RPMI8226 (cell line): ENCODE measurements at places on chromosomes 1 and 21.

GRCh38 chr1:21903638-21904453 lies 33.3 kb downstream of the HSPG2 start:
- peak; percentile 40 for DNase-seq

GRCh38 chr1:83799594-83799993 lies 199.3 kb downstream of the TTLL7 start:
- DNase-seq = no peak

DNA sequence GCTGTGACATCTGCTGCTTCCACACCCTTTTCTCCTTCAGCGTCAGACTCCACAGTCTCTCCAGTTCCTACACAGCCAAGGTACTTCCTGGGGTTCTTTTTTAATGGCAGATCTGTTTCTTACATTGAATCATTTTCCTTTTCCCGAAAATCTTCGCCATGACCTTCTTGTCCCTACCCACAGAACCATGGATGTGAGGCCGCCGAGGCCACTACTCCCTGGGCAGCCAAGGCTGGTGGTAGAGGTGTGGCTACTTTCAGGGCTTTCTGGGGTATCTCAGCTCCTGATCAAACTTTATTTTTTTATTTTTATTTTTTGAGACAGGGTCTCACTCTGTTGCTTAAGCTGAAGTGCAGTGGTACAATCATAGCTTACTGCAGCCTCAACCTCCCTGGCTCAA lies 9.5 kb upstream of the LIN9 start:
- no peak for DNase-seq

GRCh38 chr1:94481473-94481933 lies 60.1 kb downstream of the F3 start:
- peak; percentile 39 for DNase-seq

DNA sequence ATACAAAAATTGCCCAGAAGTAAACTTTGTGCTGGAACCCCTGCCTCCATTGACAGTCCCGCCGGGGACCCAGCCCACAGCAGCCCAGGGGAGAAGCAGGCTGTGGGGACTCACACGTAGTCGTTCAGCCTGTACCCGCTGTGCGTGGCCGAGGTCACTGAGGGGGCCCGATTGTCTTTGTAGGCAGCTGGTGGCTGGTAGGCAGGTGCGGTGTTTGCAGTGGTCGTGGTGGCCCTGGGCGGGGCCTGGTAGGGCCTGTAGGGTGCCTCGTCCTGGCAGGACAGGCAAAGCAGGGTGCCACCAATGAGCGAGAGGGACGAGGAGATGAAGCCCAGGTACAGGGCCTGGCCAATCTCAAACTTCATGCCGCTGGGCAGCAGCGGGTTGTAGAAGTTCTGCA lies 19.1 kb downstream of the CLDN14 start:
- no peak for DNase-seq

GRCh38 chr1:156194300-156194652 lies 372 bp downstream of the SLC25A44 start:
- DNase-seq = no peak

- no peak for DNase-seq
Measured at GRCh38 chr1:46718340-46718726, 581 bp downstream of the EFCAB14 start.

DNA sequence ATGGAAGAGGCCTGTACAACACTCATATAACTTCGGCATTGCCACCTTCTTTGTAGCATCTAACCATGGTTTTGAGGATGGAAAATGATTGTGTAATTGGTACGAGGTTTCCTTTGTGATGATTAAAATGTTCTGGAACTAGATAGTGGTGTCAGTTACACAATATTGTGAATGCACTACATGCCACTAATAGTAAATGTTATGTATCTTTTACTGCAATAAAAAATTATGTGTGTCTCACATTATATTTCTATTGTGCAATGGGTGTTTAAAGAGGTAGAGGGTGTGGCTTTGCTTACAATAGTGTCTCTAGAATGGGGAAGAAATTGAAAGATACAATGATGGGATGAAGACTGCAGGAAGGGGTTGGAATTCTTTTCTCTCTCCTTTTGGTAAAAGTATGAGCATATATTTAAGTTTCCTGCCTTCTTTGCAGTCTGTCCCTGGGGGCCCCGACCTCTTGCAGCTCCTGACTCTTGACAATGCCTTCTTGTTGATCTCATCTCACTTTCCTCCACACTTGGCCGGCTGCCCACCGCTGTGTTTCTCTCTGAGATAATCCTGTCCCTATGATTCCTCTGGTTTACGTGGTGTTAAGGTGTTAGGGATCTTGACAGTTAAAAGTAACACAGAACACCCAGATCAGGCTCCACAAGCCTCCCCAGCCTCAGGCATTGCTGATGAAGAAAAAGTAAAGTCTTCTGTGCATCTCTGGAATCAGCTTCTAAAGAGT lies 39.3 kb downstream of the MTARC1 start:
- DNase-seq = no peak

- DNase-seq = no peak
Measured at GRCh38 chr1:162030759-162031280, 7.2 kb upstream of the OLFML2B start.

GRCh38 chr1:160025314-160025713 lies 6.5 kb downstream of the PIGM start:
- no peak for DNase-seq

DNA sequence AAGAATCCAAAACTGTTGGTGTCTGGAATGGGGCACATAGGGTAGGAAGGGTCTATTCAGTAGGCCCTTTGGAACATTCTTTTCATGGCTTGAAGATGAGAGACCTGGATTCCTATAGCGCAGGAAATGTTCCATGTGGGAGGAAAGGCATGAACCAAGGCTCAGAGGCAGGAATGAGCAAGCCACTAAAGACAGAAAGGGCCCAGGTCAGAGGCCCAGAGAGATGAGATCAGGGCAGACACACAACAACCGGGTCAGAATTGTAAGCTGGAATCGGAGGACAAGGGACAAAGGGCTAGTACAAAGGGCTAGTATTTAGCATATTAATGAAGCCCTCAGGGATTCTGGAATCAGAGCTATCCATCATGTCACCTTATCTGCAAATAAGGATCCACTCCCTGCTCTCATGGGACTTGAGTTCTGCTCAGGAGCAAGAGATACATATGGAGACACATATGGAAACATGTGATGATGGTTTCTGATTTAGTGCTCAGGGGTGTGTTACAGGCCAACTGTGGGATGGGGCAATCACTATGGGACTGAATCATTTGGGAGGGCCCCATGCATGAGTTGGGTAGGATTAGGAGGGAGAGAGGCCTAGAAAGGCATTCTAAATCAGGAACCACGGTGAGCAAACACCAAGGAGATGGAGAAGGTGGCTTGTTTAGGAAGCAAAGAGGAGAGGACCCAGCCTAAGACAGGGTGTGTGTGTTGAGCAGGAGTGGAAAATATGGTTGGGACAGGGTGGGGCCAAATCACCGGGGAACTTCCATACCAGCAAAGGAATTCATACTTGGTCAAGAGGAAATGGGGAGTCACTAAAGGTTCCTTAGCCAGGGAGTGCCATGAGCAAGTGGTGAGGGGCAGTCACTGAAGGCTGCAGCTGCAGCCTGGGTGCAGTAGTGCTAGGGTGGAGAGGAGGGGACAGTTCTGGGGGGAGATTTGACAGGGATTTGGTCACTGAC lies 8.6 kb downstream of the NECTIN4 start:
- DNase-seq = no peak

- no peak for DNase-seq
Measured at GRCh38 chr21:20030390-20030789, 967.8 kb upstream of the NCAM2 start.

- DNase-seq = no peak
Measured at GRCh38 chr1:13996334-13996733, 296.3 kb downstream of the PRDM2 start.

- DNase-seq = no peak
Measured at GRCh38 chr1:31657972-31658510, 13.4 kb upstream of the PEF1 start.

GRCh38 chr21:36841866-36842265 lies 124.6 kb downstream of the HLCS start:
- no peak for DNase-seq

DNA sequence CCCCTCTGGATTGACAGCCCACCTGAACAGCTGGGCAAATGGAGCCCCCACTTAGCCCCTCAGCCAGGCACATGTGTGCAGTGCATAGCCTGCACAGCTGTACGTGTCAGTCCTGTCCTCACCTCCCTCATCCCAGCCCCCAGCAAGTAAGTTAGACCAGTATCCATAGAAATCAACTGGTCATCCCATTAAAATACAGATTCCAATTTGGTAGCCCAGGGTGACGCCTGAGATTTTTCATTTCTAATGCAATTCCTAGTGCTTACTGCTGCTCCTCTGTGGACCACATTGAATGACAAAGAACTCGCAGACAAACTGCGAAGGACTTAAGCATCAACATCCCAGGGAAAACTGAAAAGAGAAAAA lies 99.0 kb upstream of the GJB5 start:
- DNase-seq = no peak

DNA sequence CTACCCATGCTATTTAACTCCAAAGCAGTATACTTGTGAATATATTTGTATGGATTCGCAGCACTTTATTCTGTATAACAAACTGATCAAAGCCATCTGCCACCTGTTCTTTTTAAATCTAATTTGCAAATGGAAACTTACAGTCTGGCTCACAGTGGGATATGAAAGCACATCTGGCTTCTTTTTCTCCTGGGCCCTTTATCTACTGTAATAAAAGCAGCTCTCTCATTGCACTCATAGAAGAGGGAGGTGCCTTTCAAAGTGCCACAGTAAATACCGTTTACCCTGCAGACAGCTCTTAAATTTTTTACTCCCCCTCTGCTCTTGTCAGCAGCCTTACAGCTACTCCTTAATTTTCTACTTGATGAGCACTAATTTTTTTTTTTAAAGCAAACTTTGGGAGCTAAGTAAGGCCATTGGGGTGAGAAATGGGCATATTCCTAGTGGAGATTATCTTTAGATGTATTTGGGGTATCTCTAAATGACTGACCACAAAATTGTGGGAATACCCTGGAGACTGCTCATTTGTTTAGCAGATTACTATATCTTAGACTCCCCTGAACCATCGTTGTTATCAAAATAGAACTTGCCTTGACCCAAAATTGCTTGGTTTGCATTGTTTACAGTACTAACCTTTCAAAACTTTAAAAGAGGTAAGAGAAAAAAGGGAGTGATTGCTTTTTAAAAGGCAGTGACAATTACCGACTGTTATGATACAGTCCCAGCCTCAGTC lies 110.1 kb downstream of the VPS13D start:
- no peak for DNase-seq

DNA sequence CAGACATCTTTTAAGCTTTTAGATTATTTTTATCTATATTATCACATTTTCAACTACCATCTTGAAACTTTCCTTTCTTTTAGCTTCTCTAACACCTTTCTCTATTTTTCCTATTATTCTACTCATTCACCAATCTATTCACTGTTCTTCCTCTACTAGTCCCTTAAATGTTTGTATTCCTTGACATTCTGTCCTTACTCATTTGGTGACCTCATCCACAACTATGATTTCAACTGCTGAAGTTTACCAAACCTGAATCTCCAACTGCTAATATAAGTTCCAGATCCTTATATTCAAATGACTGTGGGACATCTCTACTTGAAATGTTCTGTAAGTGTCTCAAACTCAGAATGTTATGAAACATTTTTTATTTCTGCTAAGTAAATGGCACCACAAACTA lies 49.2 kb downstream of the TUT4 start:
- DNase-seq = no peak

GRCh38 chr1:234893359-234893724 lies 235.3 kb downstream of the TOMM20 start:
- DNase-seq = no peak

DNA sequence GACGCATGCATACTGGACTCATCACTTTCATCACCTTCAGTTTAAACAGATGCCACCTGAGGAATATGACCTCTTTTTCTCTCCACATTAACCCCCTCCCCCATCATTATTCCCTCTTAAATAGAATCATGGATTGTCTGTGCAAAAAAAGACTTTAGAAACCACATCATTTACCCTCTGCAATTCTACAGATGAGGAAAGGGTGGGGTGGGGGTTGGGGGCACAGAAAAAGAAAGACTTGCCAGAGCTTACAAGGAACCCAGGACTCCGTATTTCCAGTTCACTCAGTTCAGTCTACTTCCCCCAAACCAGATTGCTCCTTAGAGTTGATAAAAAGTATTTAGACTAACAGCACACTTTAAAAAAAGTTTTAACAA lies 26.2 kb upstream of the NFIA start:
- no peak for DNase-seq

DNA sequence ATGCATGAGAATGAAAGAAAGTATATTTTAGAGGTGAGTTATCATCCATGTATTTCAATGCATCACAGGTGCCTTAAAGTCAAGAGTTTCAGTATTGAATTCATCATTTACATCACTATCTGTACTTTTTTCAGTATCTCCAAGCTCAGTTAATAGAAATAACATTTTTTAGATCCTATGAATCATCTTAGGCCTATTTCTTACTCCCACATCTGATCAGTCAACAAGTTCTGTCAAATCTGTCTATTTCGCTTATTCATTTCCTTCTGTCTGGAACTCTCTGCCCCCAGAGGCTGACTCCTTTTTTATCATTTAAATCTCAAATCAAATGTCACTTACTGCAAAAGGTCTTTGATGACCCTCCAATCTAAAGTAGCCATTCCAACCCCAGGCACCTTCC lies 295.2 kb downstream of the LRRC7 start:
- no peak for DNase-seq

DNA sequence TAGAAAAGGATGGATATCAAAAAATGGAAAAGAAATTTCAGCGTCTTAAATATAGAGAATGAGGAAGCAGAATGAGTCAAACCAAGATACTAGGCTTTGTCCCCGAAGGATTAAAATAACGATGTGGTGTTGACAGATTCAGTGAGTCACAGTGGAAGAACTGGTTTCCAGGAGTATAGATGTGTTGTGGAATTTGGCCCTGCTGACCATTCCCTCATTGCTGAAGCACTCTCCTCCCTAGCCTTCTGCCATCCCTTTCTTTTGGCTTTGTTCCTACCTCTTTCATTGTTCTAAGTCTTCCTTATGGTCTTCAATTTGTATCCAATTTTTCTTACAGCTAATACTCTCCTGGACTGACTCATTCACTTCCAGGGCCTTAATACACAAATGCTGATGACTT lies 23.1 kb upstream of the USP25 start:
- no peak for DNase-seq

GRCh38 chr1:201655243-201655642 lies 116.3 kb downstream of the NAV1 start:
- no peak for DNase-seq

DNA sequence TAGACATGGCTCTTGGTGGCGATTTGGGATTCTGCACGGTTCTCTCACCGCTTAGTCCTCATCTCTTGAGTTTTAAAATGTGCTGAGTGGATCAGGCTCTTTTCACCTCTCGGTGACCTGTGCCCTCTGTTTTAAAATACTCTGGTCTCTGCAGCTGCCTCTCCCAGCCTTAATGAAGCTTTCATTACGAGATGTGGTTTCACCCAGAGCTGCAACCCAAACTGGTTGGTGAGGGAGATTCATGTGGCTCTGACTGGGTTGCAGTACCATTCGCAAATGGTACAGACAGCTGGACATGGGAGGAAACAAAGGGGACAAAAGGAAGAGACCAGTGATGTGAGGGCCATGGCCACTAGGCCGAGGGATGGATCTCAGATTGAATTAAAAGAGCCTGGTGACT lies 258.9 kb downstream of the ASTN1 start:
- peak; percentile 3 for DNase-seq
